ENCODE measurements at places on chromosomes 3 and 15.

- no peak for DNase-seq
Measured at GRCh38 chr3:188053036-188053340, 101.0 kb upstream of the LPP start.

DNA sequence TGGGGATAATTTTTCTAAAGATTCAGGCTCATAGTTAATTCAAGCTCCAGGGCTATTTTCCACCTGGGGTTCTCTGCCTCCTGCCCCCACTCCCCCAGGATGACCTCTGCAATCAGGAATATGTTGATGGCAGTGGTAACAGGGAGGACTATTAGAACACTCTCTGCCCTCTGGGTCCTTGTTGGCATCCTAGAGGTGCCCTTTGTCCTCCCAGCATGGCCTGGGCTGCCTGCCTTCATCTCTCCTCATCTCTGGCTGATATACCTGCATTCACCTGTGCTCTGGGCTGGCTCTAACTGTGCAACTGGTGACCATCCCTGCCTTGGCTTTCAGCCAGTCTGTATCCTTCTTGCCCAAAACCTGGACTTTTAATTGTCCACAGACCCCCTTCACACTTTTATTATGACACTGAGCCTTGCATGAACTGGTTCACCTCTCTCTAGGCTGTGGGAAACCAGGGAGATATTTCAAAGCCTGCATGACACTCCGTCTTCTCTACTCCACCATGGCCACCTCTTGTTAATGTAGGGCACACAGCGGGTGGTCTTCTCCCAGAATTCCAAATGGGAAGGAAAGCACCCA is 199.8 kb downstream of the THSD4 start:
- DNase-seq: no peak

- DNase-seq: no peak
Measured at GRCh38 chr3:131072099-131072559, 45.5 kb downstream of the NEK11 start.

DNA sequence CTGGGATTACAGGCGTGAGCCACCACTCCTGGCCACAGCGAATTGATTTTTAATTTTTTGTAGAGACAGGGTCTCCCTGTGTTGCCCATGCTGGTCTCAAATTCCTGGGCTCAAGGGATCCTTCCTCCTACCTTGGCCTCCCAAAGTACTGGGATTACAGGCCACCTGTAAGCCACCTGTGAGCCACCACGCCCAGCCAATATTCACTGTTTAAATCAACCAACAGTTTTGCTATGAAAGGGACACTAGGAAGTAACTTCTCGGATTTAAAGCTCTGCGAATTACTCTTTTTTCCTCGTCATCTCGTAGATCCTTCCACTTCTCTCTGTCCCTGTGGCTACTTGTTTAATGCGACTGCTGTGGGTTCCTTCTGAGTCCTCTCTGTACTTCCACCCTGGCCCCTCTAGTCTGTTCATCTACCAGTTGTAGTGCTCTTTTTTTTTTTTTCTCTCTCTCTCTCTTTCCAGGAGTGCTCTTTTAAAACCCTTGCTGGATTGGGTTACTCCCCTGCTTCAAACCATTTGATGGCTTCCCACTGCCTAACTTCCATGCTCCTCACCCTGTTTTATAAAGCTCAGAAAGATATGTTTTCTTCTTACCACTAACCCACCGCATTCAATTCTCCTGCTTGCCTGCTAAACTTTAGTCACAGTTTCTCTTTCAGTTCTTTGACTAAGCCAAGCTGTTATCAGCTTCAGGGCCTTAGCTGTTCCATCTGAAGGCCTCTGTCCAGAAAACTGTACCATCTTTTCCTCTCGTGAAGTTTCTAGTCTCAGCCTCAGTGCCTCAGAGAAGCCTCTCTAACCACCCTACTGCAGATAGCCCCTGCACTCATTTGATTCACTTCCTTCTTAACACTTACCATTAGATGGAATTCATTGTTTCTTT is 12.4 kb downstream of the RTF1 start:
- no peak for DNase-seq

- DNase-seq: no peak
Measured at GRCh38 chr3:130905551-130905950, 11.7 kb downstream of the ATP2C1 start.

- peak; percentile 81 for DNase-seq
Measured at GRCh38 chr3:58683001-58683458, 16.5 kb upstream of the FAM3D start.

DNA sequence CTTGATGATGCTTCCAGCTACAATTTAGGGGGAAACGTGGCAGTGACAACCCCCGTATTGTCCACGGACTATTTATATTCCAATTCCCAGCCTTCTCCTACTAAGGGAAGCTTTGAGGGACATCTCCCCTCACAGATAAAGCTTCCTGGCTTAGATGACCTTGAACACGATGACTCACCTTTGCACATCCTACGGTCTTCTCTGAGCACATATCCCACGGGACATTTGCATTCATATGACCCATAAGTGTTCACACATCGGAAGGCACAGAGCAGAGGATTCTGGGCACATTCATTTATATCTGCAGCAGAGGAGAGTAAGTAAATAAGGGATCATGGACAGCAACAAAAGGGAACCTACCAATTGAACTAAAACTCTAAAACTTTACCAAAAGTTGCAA is 101.5 kb downstream of the DUT start:
- DNase-seq: no peak

- DNase-seq: peak; percentile 52
Measured at GRCh38 chr15:27353856-27354255, 382.9 kb downstream of the GABRG3 start.

DNA sequence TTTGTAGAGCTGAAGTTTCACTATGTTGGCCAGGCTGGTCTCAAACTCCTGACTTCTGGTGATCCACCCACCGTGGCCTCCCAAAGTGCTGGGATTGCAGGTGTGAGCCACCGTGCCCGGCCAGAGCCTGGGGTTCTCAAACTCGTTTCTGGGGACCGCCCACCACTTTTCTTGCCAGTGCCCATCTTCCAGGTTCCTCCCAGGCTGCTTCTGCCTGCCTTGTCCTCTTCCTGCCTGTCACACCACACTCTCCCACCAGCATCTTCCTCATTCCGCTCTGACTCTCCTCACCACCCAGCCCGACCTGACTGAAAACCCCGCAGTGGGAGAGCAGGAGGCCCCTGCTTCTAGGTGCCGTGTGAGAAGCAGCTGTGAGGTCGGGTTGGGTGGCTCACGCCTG is 3.1 kb upstream of the DYNLT2B start:
- DNase-seq: no peak

- DNase-seq: no peak
Measured at GRCh38 chr3:68057637-68058320, 403.4 kb upstream of the SUCLG2 start.

- DNase-seq: no peak
Measured at GRCh38 chr15:33091983-33092693, 102.4 kb downstream of the FMN1 start.

DNA sequence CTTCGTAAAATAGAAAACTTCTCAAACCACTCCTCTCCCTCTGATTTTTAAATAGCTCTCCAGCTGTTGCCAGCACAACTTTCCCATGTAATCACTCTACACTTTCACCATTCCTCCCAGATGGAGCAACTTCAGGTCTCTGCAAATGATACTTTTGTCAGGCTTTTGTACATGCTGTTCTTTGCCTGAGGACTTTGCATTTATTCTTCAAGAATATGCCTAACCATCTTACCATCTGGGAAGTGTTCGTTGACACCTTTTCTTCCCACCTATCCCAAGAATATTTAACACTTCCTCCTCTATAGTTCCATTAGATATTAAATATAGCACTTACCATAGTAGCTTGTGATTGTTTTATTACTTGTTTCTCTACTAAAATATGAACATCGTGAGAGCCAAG is 703.7 kb downstream of the CADM2 start:
- DNase-seq: no peak

GRCh38 chr15:68994149-68994548 is 20.3 kb upstream of the NOX5 start:
- DNase-seq: no peak

GRCh38 chr3:49717959-49718857 is 1.3 kb downstream of the AMIGO3 start:
- no peak for DNase-seq

- DNase-seq: no peak
Measured at GRCh38 chr3:109897734-109898133, 560.4 kb upstream of the DPPA4 start.

DNA sequence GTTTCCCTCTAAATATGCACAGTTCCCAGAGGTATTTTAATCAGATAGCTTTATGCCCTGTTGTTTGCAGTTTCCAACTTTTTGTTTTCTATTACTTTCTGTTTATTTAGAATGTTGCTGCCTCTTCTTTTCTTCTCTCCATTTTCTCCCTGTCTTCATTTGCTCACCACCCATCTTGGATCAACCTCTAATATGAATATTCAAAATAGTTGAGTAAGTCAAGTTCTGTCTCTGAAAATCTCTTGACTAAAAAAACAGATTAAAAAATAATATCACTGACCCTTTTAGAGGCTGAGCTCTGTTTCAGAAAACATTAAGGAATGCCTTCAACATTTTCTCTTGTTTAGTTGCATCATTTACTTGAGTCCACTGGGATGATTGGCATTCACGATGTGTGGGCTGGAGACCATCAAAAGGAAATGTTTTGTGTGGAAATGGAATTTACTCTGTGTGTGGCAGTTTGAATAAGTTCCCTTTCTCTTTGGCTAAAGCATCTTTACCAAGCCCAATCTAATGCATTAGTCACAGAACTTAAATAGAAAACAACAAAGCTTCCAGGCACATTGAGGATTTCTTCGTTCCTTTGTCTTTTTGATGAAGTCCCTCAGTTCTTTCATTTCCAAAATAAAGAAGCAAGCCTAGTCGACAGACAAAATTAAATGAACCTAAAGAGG is 633.9 kb upstream of the TGFBR2 start:
- DNase-seq: no peak

GRCh38 chr3:76131396-76132153 is 346.2 kb upstream of the ZNF717 start:
- DNase-seq: no peak

GRCh38 chr3:156761713-156762451 is 64.3 kb upstream of the LEKR1 start:
- DNase-seq: no peak

DNA sequence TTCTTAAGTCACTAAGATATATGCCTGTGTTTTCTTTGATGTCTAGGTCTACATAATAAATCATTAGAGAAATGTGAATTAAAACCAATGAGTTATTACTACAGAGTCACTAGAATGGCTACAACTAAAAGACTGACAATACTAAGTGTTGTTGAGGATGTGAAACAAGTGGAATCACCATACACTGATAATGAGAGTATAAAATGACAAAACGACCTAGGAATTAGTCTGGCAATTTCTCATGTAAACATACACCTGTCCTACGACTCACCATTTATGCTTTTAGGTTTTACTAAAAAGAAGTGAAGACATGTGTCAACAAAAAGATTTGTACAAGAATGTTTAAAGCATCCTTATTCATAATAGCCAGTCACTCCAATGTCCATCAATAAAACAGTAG is 75.2 kb upstream of the SATB1 start:
- DNase-seq: no peak

- peak; percentile 71 for DNase-seq
Measured at GRCh38 chr3:193388361-193388760, 9.8 kb upstream of the ATP13A5 start.

GRCh38 chr3:113712129-113712528 is 15.7 kb upstream of the USF3 start:
- DNase-seq: no peak

GRCh38 chr3:17626395-17626794 is 116.0 kb downstream of the TBC1D5 start:
- no peak for DNase-seq

DNA sequence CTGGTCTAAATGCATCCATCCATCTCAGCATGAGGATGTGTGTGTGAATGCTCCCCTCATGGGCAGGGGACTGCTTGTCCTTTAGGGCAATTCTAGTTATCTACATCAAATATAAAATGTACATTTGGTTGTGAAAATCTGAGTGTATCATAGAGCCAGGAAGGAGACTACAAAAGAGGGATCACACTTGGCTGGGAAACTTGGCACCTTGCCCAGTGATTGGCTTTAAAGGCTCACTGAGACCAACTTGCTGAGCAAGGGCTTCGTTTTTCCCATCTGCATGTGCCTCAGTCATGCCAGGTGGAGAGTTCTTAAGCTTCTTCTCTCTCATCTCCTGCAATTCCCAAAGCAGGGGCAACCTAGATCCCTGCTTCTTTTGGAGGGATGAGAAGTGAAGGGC is 5.2 kb downstream of the CAPN3 start:
- DNase-seq: peak; percentile 97

GRCh38 chr15:36967929-36968328 is 132.4 kb downstream of the MEIS2 start:
- no peak for DNase-seq

DNA sequence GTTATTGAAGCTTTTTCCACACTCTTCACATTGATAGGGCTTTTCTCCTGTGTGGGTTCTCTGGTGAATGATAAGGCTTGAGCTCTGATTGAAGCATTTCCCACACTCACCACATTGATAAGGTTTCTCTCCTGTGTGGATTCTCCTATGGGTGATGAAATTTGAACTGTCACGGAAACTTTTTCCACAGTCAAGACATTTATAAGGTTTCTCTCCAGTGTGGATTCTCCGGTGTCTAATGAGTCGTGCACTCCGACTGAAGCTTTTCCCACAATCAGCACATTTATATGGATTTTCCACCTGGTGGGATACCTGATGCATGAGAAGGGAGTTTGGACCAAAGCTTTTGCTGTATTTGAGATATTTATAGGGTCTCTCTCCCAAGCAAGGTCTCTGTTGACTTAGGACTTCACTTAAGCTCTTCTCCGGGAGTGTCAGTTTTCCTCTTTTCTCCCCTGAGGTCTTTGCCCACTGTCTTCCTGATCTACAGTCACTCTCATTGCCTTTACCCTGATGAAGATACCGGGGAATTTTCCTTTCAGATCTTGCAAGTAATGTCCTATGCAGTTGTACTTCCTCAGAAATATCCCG is 9.4 kb downstream of the ZSCAN29 start:
- DNase-seq: no peak

DNA sequence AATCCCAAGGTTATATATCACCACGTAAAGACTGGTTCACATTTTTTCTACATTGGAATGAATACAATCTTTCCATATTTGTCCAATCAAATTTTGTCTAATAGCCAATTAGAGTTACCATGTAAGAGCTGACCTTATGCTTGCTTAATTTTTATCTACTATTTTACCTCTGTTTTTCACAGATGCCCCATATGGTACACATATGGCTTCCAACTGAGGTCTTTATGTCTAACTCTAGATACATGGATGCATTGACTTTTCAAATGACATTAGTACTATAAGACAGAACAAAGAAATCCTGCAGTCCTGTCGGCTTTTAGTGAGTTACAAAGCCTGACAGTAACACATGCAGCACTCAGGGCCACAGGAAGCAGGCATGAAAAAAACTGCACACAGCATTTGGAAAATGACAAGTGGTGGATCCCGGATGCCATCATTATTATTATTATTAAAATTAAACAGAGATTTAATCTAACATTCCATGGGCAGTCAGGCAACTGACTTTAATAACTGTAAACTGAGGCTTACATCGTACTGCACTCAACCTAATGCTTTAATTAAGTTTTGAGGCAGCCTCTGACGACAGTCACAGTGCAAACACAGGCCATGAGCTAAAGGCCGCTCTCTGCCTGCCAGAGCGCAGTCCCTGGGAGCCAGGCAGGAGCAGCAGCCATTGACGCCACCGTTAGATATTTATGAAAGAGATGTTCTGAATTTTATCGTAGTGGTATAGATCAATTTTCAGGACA is 113.9 kb upstream of the TMCO5A start:
- DNase-seq: no peak

Data from NCI-H82 (cell line).